ENCODE measurements at places on chromosomes 3 and 15.

DNA sequence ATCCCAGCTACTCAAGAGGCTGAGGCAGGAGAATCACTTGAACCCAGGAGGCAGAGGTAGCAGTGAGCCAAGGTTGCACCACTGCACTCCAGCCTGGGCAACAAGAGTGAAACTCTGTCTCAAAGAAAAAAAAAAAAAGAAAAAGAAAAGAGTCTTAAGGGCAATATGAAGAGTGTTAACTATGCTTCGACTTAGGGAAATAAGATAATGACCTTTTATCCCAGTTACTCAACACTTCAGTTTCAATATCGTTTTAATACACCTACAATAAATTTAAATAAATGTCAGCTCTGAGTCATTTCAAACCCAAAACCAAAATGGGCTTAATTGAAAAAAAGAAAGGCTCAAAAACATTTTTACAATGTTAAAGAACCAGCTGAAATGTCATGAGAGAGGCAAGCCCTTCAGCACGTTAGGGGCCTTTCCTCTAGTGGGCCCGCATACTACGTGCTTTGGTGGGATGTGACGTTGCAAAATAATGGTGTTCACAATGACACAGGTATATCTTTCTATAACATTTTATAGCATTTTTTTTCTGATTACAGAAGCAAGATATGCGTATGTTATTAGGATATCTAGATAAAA, 15.3 kb downstream of the FYCO1 start:
- DNase-seq: no peak

DNA sequence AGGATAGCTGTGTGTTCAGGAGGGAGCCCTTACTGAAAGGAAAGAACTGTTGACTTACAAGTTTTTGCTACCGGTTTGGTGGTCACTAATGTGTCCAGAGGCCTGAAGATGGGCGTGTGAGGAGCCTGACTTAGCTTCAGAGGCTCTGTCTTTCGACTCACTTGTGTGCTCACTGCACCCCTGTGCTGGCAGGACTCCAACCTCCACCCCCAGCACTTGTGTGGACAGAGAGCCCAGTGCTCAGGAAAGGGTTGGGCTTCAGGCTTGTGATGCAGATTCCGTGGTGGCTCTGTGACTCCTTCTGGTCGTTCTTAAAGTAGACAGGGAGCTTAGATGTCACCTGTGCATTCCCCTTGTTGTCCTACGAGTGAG, 100.9 kb downstream of the PGPEP1L start:
- DNase-seq: no peak

DNA sequence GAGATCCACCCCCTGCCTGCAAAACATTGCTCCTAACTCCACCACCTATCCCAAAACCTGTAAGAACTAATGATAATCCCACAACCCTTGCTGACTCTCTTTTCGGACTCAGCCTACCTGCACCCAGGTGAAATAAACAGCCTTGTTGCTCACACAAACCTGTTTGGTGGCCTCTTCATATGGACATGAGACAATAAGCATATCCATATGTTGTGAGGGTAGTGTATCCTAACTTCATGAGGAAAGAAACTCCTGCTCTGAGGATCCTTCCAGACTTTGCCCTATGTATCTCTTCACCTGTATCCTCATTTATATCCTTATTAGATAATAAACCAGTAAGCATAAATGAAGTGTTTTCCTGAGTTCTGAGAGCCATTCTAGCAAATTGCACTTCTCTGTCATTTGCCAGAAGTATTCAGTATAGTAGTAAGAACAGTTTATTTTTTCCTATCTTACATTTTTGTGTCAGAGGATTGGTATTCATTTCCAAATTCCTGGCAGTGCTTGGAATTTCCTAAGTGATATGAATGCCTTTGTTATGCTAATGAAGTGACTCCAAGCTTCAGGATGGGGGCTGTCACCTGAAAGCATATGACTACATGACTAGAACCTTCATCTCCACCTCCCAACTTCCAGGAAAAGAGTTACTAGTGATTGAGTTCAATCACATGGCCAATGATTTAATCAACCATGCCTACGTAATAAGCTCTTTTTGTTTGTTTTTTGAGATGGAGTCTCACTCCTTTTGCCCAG, 30.2 kb downstream of the TTBK2 start:
- no peak for DNase-seq

- no peak for DNase-seq
Measured at GRCh38 chr3:59612444-59612715, 562.6 kb upstream of the CFAP20DC start.

All from activated CD4-positive, alpha-beta T cell treated with anti-CD3 and anti-CD28 coated beads, Interleukin-2, Interleukin-4, amounts not matched to agents 100 ng/mL and 50 ng/mL, durations not matched to agents 16 hours and 8 hours (primary cell).